ENCODE measurements at places on chromosomes 3 and 15. TPM values are rescaled to one million over a fixed set of nuclear protein-coding genes. Genes with fewer than 3 reads are reported as not detected.

The CPN2 gene
- not detected for total RNA-seq

The TGM4 gene
- total RNA-seq, result not detected

The NAALADL2 gene
- total RNA-seq, result 4.0 TPM

The ZNF662 gene
- 10.3 TPM for total RNA-seq

The MORC1 gene
- total RNA-seq, result not detected

The JMJD7 gene
- 12.2 TPM for total RNA-seq

The DAZL gene
- total RNA-seq, result not detected

The COLQ gene
- 0.26 TPM for total RNA-seq

The IL5RA gene
- 0.23 TPM for total RNA-seq

The REC114 gene
- not detected for total RNA-seq

- no peak overlapping the region for H3K4me3 ChIP-seq
- H3K27me3 ChIP-seq, result no peaks in the 10 kb centered on the region
- H3K4me1 ChIP-seq, result peaks cover 11% of the 10 kb centered on the region
- H3K27ac ChIP-seq, result no peak overlapping the region
- no peak for DNase-seq
Observed at GRCh38 chr3:125479091-125479490, 40.9 kb downstream of the SNX4 start.

- H3K4me3 ChIP-seq, result no peak overlapping the region
- no peak for DNase-seq
- no peaks in the 10 kb centered on the region for H3K27me3 ChIP-seq
- H3K27ac ChIP-seq, result no peak overlapping the region
- H3K36me3 ChIP-seq, result no peaks in the 10 kb centered on the region
- H3K4me1 ChIP-seq, result peaks cover 4% of the 10 kb centered on the region
Observed at GRCh38 chr3:127777332-127777731, 45.0 kb downstream of the MGLL start.

DNA sequence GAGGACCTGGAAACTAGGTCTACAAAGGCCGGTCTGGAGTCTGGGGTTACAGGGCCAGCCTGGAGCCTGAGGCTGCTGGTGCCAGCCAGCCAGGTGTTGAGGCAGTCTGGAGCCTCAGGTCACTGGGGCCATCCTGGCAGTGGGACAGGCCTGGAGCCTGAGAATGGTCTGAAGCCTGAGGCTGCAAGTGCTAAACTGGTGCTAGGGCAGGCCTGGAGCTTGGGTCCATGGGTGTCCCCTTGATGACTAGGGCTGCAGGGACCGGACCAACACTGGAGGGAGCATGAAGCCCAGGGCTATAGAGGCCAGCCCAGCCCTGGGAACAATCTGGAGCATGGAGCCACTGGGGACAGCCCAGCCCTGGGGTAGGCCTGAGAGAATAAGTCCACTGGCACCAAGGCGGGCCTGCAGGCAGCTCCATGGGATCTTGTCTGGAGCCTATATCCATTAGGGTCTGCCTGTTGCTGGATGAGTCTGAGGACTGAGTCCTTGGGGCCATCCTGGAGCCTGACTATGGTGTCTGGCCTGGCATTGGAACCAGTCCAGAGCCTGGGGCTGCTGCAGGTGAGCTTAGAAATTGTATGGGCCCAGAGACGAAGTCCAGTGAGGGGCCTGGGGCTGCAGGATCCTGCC lies 101.9 kb downstream of the GLDN start:
- no peaks in the 10 kb centered on the region for H3K27me3 ChIP-seq
- DNase-seq, result no peak
- peaks cover 12% of the 10 kb centered on the region for H3K4me1 ChIP-seq
- no peaks in the 10 kb centered on the region for H3K36me3 ChIP-seq
- no peak overlapping the region for H3K27ac ChIP-seq

DNA sequence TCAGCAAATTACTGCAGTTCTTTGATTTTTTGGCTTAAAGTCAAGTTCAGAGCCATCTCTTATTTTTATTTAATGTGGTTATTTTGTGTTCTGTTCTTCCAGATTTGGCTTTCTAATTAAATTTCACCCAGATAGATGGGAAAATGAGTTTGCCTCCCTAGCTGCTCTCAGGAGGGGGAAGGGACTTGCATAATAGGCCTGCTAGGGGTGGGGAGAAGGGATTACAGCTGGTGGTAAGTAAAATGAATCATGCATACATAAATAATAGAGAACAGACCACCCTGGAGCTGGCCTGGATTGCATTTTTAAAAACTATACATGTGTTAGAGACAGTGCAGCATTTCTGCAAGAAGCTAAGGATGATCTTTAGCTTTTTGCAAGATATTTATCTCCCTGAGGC lies 3.9 kb upstream of the PXYLP1 start:
- H3K36me3 ChIP-seq, result no peaks in the 10 kb centered on the region
- no peak for DNase-seq
- no peak overlapping the region for H3K27ac ChIP-seq
- no peak overlapping the region for H3K4me3 ChIP-seq
- H3K4me1 ChIP-seq, result peaks cover 27% of the 10 kb centered on the region

- H3K36me3 ChIP-seq, result no peaks in the 10 kb centered on the region
- no peak overlapping the region for H3K4me3 ChIP-seq
- no peaks in the 10 kb centered on the region for H3K27me3 ChIP-seq
- no peak overlapping the region for H3K27ac ChIP-seq
Observed at GRCh38 chr3:117102426-117102825, 392.8 kb downstream of the TUSC7 start.

DNA sequence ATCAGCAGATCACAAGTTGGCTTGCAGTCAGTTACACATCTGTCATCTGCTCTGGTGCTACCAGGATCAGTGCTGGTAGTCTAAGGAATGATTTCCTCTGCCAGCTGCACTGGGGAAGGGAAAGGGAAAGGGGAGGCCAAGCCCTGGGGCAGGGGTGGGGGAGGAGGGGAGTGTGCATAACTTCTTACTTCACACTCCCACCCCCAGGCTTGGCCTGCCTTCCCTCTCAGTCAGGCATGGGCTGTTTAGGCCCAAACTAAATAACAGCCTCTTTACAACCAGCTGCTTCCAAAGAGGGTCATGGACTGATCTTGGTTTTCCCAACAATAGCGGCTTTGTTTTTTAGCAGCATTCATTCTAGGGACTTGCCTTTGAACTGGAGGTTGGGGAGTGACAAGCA lies 86.1 kb upstream of the PSMD6 start:
- no peak overlapping the region for H3K4me3 ChIP-seq
- H3K27ac ChIP-seq, result no peak overlapping the region
- peaks cover 25% of the 10 kb centered on the region for H3K4me1 ChIP-seq
- no peaks in the 10 kb centered on the region for H3K27me3 ChIP-seq
- DNase-seq, result peak; percentile 22
- no peaks in the 10 kb centered on the region for H3K36me3 ChIP-seq

GRCh38 chr3:178540184-178540583 lies 3.9 kb downstream of the KCNMB2 start:
- H3K27me3 ChIP-seq, result no peaks in the 10 kb centered on the region
- H3K36me3 ChIP-seq, result no peaks in the 10 kb centered on the region
- peaks cover 13% of the 10 kb centered on the region for H3K4me1 ChIP-seq

GRCh38 chr3:23537101-23537551 lies 268.6 kb upstream of the UBE2E1 start:
- H3K4me3 ChIP-seq, result no peak overlapping the region
- no peak overlapping the region for H3K27ac ChIP-seq
- DNase-seq, result no peak

- DNase-seq, result no peak
- no peak overlapping the region for H3K27ac ChIP-seq
- H3K27me3 ChIP-seq, result no peaks in the 10 kb centered on the region
- H3K4me1 ChIP-seq, result no peaks in the 10 kb centered on the region
- no peaks in the 10 kb centered on the region for H3K36me3 ChIP-seq
- H3K4me3 ChIP-seq, result no peak overlapping the region
Observed at GRCh38 chr3:160265088-160265487, 39.9 kb downstream of the C3orf80 start.

- H3K27me3 ChIP-seq, result no peaks in the 10 kb centered on the region
- no peak for DNase-seq
- 0 out of 2 replicates have a peak, but pooled peaks cover 7% of the 10 kb centered on the region for H3K4me1 ChIP-seq
- H3K36me3 ChIP-seq, result no peaks in the 10 kb centered on the region
Observed at GRCh38 chr15:75631935-75632334, 6.4 kb upstream of the SNUPN start.

GRCh38 chr15:28068930-28069329 lies 30.2 kb downstream of the OCA2 start:
- no peak overlapping the region for H3K4me3 ChIP-seq
- H3K27ac ChIP-seq, result no peak overlapping the region
- H3K27me3 ChIP-seq, result no peaks in the 10 kb centered on the region
- H3K4me1 ChIP-seq, result no peaks in the 10 kb centered on the region

DNA sequence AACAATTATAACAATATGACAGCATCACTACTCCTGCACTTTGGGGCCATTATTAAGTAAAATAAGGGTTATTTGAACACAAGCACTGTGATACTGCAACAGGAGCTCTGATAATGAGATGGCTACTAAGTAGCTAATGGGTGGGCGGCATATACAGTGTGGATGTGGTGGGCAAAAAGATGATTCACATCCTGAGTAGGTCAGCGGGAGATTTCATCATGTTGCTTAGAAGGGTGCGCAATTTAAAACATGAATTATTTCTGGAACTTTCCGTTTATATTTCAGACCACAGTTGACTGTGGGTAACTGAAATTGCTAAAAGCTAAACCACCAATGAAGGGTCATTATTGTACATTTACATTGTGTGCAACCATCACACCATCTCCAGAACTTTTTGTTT lies 42.3 kb downstream of the FBXO22 start:
- no peak for DNase-seq
- no peak overlapping the region for H3K27ac ChIP-seq
- no peaks in the 10 kb centered on the region for H3K4me1 ChIP-seq

- peak; percentile 10 for DNase-seq
- no peak overlapping the region for H3K27ac ChIP-seq
- no peaks in the 10 kb centered on the region for H3K27me3 ChIP-seq
- no peaks in the 10 kb centered on the region for H3K36me3 ChIP-seq
Observed at GRCh38 chr3:67593761-67594234, 60.6 kb downstream of the SUCLG2 start.

- H3K4me1 ChIP-seq, result peaks cover 17% of the 10 kb centered on the region
- DNase-seq, result peak; percentile 81
- H3K36me3 ChIP-seq, result no peaks in the 10 kb centered on the region
- no peak overlapping the region for H3K4me3 ChIP-seq
- no peaks in the 10 kb centered on the region for H3K27me3 ChIP-seq
Observed at GRCh38 chr15:86624261-86625036, 544.8 kb downstream of the AGBL1 start.

- H3K27ac ChIP-seq, result no peak overlapping the region
- peaks cover 44% of the 10 kb centered on the region for H3K4me1 ChIP-seq
- H3K4me3 ChIP-seq, result no peak overlapping the region
- no peaks in the 10 kb centered on the region for H3K27me3 ChIP-seq
- peak; percentile 42 for DNase-seq
- H3K36me3 ChIP-seq, result no peaks in the 10 kb centered on the region
Observed at GRCh38 chr3:170078620-170079281, 41.0 kb downstream of the GPR160 start.

GRCh38 chr3:32240159-32240545 lies 1.7 kb downstream of the CMTM8 start:
- no peaks in the 10 kb centered on the region for H3K27me3 ChIP-seq
- H3K27ac ChIP-seq, result peak overlapping the region; percentile 75
- H3K4me3 ChIP-seq, result peak overlapping the region; percentile 87
- no peaks in the 10 kb centered on the region for H3K36me3 ChIP-seq
- H3K4me1 ChIP-seq, result peaks cover 14% of the 10 kb centered on the region

Measured in Caco-2 (cell line).